CD8-positive, alpha-beta memory T cell (primary cell): ENCODE measurements at places on chromosomes 6 and 20. TPM values are rescaled to one million over a fixed set of nuclear protein-coding genes. Genes with fewer than 3 reads are reported as not detected.

The ALDH8A1 gene
- 0.82 TPM for total RNA-seq

DNA sequence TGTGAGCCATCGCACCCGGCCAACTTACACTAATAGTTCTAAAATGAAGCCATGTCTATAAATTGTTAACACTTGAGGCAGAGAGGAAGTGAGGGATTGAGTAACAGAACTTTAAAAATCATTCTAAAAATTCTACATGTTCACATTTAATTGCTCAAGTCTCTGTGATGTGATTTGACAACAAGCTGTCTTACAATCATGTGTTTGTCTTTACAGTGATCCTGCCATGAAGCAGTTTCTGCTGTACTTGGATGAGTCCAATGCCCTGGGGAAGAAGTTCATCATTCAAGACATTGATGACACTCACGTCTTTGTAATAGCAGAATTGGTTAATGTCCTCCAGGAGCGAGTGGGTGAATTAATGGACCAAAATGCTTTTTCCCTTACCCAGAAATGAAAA lies 23.6 kb downstream of the GTF2H5 start:
- no peak for DNase-seq

The CCN6 gene
- total RNA-seq, result not detected

GRCh38 chr6:73854998-73855718 lies 159.2 kb downstream of the CD109 start:
- peak; percentile 28 for DNase-seq

The GLP1R gene
- not detected for total RNA-seq

DNA sequence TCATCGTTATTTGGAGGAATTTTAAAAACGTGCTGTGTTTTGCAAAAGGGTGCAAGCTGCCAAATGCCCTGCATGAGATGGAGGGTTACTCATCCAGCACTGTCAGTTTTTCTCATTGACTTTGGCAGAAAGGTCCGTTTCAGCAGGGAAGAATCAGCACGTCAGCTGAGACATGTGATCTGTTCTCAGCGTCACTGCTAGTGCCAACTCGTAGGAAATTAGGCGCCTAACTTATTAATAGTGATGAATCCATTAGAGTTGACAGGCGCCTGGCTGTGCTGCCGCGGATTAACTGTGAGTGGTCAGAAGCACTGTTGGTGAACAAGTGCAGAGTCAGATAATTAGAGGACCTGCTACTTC lies 175.5 kb upstream of the FOXQ1 start:
- no peak for DNase-seq

DNA sequence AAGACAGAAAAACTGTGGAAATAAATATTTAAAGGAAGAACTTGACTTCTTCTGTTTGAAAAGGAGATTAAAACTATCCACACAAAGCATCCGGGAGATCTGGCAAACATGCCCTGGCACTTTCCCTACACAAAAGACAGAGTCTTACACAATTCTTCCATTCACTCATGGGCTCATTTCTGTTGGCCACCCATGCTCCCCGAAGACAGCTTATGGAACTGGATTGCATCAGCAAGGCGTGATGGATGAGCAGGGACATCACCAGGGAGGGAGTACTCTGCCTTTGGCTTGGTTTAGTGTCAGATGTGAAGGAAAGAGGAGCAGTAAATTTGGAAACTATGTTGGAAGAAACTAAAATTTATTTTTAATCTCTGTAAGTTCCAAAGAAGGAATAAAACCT lies 379.3 kb downstream of the CD109 start:
- no peak for DNase-seq

- DNase-seq, result no peak
These were observed 61.7 kb upstream of the SHLD1 start for GRCh38 chr20:5688431-5688972.

The CSTF1 gene
- total RNA-seq, result 54.7 TPM

The CARMIL1 gene
- total RNA-seq, result 2.9 TPM

The NRSN1 gene
- total RNA-seq, result not detected

- DNase-seq, result no peak
These were observed 178.2 kb upstream of the THEMIS start for GRCh38 chr6:128079021-128079420.

The NKX2-2 gene
- total RNA-seq, result not detected

The ARMH2 gene
- 0.55 TPM for total RNA-seq

GRCh38 chr6:121503589-121503991 lies 68.1 kb downstream of the GJA1 start:
- DNase-seq, result no peak

- DNase-seq, result no peak
These were observed 72.5 kb downstream of the SMPDL3A start for GRCh38 chr6:122861594-122861993.

GRCh38 chr20:19761841-19762240 lies 3.8 kb downstream of the RIN2 start:
- DNase-seq, result no peak

The NHLRC1 gene
- 0.24 TPM for total RNA-seq

DNA sequence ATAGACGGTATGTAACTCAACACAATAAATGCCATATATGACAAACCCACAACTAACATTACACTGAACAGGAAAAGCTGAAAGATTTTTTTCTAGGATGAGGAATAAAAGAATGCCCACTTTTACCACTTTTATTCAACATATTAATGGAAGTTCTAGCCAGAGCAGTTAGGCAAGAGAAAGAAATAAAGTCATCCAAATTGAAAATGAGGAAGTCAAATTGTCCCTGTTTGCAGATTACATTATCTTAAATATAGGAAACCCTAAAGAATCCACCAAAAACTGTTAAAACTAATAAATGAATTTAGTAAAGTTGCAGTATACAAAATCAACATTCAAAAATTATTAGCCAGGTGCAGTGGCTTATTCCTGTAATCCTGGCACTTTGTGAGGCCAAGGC lies 24.6 kb upstream of the ADGB start:
- DNase-seq, result no peak

DNA sequence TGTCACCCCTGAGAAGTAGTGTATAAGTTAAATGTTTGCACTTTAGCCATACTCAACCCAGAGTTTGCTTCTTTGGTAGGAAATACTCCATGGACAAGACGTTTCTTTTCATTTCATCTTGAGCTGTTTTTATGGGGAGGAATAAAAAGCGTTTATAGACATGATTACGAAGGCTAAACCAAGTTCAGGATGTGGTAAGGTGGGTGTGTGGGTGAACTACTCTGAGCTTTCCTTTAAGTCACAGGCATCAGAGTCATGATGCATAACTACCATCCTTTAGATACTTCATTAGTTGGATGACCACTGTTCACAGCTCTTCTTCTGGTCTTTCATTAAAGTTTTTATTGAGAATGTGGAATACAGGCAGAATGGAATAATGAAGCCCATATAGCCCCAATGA lies 48.9 kb downstream of the EBF4 start:
- DNase-seq, result peak; percentile 68

The LCA5 gene
- 0.16 TPM for total RNA-seq

DNA sequence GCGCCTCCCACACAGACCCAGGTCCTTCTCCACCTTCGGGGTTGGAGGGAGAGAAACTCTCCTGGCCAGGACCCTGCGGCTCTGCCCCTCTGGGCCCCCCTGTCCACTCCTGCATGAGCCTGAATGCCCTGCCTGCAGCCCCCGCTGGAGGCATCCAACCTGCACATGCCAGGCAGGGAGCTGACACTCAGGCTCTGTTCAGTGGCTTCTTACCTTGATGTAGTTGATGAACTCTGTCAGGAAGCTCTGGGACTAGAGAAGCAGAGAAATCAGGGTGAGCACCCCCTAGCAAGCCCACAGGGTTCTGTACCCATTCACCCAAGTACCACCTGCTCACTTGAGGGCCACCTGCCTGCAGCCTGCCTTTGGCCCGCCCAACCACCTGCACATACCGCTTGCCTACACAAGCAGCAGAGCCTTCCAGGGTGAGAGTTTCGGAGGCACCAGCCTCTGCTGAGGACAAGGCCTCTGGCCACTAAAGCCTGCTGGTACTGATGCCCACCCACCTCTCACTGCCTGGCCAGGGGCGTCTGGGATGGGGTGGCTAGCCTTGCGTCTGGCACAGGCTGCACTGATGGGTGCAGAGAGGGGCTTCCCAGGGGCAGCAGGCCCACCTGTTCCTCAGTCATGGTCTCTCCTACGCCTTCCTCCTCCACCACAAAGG lies 9.7 kb downstream of the DDRGK1 start:
- no peak for DNase-seq

GRCh38 chr20:50237349-50237748 lies 46.7 kb downstream of the CEBPB start:
- DNase-seq, result no peak

DNA sequence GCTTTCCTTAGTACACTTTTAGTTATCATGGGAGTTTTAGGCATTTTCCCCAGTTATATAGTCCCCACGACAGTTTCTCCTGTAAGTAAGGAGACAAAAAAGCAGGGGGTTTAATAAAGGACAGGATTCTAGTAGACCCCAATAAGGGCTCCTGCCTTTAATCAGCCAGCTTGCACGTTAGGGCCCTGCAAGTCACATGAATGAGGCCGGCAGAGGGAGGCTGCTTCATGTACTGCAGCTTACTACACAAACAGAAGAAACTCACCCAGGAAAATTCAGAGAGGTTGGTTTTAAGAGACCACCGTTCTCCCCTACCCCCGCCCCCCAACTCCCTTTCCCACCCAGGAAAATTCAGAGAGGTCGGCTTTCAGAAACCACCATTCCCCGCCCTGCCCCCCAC lies 229.7 kb upstream of the MOCS1 start:
- DNase-seq, result no peak

DNA sequence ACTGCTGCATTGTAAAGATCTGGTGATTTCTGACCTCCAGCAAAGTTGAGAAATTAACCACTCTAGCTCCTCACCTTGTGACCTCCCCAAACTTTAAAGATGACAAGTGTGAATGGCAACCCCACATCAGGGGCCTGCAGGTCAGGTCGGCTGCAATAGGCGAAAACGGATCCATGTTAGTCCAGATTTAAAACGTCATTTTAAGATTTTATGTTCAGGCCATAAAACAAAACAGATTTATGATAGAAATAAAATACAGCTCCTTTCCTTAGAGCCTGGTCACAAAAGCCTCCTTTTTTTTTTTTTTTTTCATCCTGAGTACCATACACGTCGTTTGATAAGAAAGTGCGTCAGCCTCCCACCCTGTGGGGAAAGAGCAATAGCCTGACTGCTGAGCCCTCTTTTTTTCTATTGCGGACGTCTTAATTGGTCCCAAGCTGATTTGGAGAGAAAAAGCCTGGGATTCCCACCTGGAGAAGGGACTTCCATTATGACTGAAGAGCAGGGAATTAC lies 519.2 kb upstream of the NOX3 start:
- DNase-seq, result no peak

The POM121L2 gene
- not detected for total RNA-seq

DNA sequence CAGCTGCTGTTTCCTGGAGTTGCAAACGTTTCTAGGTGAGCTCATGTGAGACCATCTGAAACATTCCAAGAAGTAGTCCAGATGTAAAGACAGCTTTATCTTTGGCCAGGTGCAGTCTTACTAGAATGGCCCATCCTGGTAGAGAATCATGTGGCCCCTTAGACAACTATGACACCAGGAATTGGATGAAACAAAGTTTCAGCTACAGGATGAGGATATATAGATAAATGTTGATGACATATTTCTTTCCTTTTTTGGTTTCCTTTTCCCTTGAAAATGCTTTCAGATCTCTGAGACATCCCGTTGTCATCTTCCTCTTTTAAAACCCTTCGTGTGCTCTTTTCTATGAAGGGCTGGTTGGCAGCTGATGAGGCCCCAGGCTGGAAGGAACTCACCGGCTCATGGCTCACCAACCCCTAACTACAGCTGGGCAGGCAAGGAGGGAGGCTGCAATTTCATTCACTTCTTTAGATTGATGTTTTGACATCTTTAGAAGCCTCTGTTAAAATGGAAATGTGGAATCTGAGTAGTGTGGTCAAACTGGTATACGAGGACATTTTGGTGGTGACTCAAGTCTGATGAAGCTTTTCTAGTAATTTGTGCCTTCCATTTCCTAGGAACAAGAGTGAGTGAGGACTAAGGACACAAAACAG lies 167.9 kb upstream of the TNFAIP3 start:
- no peak for DNase-seq

DNA sequence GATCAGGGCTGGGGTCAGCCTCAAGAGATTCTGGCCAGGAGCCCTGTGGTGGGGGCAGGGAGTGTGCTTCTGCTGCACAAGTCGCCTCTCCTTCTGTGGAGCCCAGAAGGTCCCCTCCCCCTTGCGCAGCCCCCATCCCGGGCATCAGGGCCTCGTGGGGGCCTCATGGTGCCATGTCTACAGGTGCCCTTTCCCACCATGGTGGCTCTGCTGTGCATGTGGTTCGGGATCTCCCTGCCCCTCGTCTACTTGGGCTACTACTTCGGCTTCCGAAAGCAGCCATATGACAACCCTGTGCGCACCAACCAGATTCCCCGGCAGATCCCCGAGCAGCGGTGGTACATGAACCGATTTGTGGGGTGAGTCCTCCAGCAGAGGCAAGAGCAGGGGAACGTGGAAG lies 48.1 kb downstream of the TM9SF4 start:
- DNase-seq, result no peak

DNA sequence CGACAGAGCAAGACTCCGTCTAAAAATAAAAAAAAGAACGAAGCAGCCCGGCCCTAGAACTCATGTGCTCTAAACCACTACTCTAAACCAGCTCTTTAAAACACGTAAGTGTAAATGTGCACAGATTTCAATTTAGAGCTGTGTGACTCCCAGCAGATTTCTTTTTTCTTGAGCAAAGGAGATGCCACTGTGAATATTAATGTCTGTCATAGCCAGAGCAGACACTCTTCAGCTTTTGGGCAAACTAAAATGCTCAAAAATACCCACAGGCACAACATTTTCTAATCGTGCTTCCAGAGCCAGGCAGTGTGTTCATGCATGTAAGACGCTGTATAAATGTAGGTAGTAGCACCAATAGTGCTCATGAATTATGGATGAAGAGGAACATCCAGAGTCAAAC lies 218.9 kb upstream of the PLCB4 start:
- no peak for DNase-seq

- peak; percentile 7 for DNase-seq
These were observed 128.6 kb upstream of the FAM83B start for GRCh38 chr6:54717849-54718455.

DNA sequence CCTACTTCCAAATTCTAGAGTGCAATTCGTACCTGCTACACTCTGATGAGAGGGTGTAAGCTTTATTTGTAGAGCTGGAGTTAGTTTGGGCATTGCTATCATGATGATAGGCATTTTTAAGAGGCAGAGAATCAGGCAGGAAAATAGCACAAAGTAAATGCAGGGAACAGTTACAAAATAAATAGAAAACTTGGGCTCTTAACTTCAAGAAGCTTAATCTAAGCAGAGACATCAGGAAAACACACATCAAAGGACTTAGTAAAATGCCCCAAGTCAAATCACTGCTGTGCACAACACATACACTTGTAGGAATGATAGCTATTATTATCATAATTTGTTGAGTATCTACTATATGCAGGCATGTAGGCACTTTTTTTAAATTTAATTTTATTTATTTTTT lies 381.2 kb downstream of the CD83 start:
- DNase-seq, result no peak

DNA sequence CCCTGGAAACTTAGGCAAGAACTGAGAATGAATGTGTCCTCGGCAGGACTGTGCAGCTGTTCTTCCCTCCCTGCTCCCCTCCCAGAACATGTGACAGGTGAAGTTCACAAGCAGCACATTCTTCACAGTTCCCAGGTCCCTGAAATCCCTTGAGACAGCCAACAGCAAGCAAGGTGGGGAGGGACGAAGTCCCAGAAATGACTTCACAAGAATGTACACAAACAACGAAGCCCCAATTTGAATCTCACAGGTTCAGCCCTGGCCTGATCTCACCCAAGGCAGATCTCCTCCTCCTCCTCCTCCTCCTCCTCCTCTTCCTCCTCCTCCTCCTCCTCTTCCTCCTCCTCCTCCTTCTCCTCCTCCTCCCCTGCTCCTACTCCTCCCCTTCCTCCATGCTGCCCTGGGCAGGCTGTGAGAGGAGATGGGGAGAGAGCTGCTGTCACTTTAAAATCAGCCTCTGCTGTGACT lies 32.4 kb downstream of the WRNIP1 start:
- no peak for DNase-seq

The TSBP1 gene
- not detected for total RNA-seq
